ENCODE measurements at places on chromosomes 7 and 10.
A peak's percentile ranks its signal among the peaks of the same experiment; 100 is the strongest.

DNA sequence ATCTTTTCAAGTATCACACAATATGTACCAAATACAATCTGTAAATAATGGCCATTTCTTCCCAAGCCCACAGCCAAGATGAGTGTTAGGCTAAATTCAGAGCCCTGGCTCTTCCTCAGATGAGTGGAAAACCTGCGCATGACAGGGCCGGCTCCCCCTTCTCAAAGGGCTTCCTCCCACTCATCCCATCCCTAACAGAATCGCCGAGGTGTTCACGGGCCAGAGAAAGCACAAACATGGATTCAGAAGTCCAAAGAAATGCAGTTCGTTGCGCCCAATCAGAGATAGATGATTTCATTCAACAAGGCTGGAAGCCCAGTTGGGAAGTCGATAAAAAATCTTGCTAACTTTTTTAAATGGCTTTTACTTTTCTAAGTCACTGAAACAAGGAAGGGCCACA lies 121.8 kb downstream of the UBE2H start:
- no peak for DNase-seq

DNA sequence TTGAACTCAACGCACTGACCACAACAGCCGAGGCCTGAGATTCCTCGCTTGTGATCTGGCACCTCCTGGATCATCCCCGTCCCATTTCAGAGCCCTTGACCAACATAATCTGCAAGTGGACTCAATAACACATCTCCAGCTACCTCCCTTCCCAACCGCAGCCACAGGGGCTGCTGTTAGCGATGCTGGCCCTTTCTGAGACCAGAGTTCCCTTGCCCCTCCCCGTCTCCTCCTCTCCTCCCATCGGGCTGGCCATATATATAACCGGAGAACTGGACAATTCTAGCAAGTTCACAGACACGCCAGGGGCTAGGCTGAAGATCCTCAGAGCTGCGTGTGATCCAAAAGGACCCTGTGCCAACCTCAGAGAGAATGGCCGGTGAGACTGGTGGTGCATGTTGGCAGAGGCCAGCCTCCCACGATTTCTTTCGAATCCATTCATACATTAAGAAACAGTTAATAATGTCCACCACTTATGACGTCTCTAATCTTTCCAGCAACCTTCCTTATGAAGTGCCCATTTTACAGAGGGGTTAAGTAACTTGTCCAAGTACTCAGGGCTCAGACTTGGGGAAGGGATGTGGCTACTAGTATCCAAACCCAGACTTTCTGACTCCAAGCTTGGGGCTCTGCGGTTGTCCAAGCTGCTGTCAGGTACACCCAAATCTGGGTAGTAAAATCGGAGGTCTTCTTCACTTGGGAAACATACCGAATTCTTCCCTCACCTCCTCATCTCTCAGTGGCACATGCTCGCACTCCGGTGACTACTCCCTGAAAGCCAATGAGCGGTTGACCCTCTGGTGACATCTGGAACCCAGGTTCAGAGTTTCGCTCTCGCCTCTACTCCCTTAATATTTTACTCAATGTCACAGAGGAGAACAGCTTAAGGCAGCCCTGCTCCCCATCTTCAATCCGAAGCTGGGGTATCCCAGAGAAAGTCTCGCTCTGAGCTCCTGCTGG lies 11.2 kb upstream of the FEZF1 start:
- no peak for DNase-seq

DNA sequence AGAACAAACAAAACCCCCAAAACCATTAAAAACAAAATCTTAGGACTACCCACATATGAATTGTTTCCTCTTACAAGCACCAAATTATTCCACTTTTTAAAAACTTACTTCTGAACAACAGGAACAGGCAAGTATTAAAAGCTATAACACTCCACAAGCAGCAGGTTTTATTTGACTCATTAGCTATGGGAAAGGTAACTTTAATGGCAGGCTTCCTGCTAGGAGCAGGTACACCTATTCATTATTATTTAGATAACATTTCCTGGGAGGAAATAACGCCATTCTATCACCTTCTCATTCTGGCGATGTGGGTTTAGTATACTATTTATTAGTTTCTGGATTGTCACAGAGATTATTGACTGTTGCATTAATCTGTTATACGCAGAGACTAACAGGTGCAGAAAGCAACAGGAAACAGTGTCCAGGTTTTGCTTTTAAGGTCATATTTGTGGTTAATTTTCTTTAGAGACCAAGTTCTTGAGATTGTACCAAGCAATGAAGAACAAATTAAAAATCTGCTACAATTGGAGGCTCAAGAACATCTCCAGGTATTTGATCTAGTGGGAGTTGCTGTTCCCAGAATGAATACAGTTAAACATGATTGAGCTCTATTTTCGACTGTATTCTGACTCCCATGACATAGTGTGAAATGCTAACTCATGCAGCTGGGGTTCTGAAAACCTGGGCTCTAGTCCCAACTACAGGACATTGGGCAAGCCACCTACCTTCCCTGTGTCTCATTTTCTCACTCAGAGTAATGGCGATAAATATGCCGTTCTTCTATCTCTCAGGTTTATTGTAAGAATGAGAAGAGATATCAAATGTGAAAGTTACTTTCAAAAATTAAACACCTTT lies 2.0 kb downstream of the CPA2 start:
- peak; percentile 59 for DNase-seq

GRCh38 chr10:67464278-67464677 lies 231.7 kb downstream of the CTNNA3 start:
- DNase-seq = no peak

DNA sequence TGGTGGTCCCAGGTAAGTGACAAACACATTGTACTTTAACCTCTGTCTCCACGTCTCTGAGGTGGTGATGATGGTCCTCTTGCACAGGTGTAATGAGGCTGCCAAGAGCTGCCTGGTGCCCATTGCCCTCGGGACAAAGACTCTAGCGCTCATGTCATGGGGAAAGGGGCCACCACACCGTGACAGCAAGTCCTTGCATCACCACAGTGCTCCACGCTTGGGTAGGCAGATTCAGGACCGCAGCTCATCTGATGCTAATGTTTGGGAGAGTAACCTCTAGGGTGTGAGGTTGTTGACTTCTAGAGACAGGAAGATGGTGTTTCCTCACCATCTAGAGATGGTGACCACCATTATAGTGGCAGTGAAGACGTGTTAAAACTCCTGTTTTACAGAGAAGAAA lies 395.6 kb downstream of the ADRA2A start:
- no peak for DNase-seq

- DNase-seq = no peak
Observed at GRCh38 chr7:153543232-153543631, 509.0 kb upstream of the DPP6 start.

DNA sequence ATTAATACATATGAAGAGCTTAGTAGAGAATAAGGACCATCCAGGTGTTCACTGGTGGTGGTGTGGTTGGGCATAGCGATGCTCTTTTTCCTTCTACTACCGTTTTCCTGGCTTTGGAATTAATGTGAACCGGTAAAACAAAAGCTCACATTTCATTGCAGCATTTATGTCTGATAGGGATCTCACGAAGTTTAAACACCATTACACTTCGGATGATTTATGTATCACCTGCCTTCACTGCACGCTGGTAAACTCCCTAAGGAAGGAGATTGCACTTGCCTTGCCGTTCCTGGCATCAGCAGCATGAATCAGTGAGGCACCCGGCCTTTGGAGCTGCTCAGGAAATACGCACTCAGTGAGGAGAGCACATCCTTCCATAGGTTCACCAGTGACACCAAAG lies 47.5 kb downstream of the WIPF3 start:
- DNase-seq = no peak

DNA sequence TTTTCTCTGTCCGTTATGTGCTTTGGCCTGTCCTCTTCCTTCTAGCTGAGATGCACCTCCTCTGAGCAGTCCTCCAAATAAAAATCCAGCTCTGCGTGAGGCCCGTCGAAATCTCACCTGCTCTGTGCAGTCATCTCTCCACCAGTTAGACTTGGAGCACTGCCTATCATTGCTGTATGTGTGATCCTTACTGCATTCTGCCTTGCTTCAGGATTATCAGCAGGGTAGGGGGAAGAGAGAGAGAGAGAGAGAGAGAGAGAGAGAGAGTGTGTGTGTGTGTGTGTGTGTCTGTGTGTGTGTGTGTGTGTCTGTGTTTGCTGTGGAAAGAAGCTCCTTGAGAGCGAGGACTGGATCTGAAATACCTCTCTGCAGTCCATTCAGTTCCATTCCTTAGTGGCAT lies 129.4 kb downstream of the CCNY start:
- no peak for DNase-seq

- no peak for DNase-seq
Observed at GRCh38 chr10:78320506-78320905, 286.8 kb downstream of the RPS24 start.

DNA sequence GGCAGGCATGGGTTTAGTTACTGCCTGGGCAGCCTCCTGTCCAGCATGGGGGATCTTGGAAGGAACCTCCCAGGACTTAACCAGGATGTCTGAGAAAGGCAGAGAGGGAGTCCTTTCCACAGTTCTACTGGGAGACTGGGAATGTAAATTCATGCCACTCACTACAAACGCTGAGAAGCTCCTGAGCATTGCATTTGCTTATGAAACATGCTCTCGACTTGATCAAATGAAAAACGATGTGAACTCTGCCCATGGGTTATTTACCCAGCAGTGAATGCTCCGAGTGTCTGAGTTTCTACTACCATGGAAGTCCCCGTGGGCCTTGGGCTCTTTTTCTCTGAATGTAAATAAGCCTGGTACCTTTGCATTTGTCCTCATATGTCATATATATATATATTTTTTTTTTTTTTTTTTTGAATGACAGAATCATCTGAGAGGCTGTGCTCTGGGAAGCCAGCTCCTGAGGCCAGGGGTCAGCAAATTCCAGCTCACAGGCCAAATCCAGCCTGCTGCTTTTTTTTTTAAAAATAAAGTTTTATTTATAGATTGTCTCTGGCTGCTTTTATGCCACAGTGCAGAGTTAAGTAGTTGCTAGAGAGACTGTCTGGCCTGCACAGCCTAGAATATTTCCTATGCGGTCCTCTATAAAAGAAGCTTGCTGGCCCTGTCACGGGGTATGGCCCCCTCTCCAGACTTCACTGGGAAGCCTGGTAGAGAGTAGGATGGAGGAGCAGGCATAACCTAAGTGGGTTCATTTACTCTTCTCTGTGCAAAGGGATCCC lies 21.4 kb upstream of the RAPGEF5 start:
- DNase-seq = no peak

GRCh38 chr10:52459097-52459496 lies 145.0 kb downstream of the DKK1 start:
- DNase-seq = no peak

DNA sequence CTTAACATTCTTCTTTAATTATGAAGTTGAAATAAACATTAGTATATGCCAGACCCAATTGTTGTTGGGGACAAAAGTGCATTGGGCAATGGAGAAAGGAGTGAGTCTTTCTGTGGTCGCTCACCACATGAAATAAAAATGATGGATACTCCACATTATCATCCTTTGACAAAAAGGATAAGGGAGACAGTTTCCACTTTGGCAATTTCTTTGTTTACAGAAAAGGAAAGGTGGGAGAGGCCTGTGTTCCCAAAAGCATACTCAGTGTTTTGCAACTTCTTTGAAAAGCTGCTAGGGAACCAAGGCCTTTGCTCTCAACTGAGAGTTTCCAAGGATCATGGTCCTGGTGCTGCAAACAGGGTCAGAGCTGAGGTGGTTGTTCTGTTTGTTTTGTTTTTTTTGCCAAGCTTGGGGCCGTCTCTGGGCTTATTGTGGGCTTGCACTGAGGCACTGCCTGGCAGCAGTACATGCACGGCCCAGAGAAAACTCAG lies 341.9 kb downstream of the TNS3 start:
- DNase-seq = no peak

DNA sequence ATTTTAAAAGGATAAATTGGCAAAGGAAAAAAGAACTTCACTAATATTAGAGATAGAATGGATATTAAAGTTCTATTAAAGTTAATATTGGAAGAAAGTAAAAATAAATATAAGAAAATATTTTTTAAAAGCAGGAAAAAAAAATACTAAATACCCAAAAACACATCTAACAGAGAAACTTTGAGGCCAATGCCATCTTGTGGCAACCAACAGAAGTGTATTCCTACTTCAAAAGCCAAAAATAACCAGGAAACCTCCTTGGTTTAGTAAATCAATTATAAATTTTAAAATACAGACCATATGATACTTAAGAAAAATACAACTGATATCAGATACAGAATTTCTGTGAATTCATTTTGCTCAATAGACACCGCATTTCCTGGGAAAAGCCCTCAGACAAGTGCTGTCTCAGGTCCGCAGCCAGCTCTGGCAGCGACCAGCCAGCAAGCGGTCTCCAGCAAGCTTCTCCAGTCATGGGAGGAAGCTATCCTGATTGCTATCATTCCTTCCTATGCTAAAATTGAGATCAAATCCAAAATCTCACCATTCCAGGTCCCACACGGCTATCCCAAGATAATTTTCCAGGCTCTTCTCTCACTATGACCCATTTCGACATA lies 65.3 kb downstream of the LMBR1 start:
- peak; percentile 22 for DNase-seq

DNA sequence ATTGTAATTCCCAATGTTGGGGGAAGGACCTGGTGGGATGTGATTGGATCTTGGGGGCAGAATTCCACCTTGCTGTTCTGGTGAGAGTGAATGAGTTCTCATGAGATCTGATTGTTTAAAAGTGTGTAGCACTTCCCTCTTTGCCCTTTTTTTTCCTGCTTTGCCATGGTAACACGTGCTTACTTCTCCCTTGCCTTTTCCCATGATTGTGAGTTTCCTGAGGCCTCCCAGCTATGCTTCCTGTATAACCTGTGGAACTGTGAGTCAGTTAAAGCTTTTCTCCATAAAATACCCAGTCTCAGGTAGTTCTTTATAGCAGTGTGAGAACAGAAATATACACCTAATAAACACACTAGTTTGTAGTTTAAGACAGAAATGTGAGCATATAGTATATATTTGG lies 166.8 kb upstream of the MAGI2 start:
- no peak for DNase-seq

DNA sequence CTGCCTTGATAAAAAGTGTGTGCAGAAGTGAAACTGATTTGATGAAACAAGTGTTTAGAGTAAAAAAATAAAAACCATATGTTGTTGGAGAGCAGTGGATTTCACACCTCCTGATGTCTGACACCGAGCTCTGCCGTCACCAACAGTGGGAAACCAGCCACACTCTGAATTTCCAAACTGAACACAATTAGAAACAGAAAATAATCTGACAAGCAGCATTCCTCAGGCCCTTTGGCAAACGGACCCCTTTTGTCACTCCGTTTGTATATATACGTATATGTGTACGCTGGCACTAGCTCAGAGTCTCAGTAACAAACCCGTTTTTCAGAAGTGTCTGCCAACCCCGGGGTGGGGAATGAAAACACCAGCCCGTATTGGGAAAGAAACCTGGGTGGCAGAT lies 32.4 kb downstream of the TACC2 start:
- no peak for DNase-seq

- DNase-seq = no peak
Observed at GRCh38 chr7:157357129-157358040, 20.6 kb downstream of the DNAJB6 start.

- DNase-seq = no peak
Observed at GRCh38 chr10:17250736-17251135, 22.7 kb downstream of the VIM start.

- no peak for DNase-seq
Observed at GRCh38 chr10:78035025-78035424, 1.4 kb downstream of the RPS24 start.
